Nucleus accumbens (tissue), 56 donors: ENCODE measurements at places on chromosomes 11 and 22.
A peak's percentile ranks its signal among the peaks of the same experiment; 100 is the strongest.

DNA sequence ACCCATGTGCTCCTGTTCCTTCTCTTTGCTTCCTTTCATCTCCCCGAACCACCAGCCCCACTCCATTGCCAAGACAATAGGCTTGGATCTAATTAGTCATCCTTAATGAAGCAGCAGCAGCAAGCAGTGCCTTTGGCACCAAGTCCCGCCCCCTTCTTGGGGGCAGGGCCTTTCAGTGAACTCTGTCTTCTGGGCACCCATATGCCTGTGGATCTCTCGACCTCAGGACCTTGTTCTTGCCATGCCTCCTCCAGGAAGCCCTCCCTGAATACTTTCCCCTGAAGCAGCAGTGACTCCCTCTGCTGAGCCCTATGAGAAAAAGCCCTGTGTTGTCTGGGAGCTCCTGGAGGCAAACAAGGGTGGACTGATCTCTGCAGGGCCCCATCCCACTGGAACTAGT lies 32.1 kb downstream of the ARHGEF17 start:
- DNase-seq = no peak

DNA sequence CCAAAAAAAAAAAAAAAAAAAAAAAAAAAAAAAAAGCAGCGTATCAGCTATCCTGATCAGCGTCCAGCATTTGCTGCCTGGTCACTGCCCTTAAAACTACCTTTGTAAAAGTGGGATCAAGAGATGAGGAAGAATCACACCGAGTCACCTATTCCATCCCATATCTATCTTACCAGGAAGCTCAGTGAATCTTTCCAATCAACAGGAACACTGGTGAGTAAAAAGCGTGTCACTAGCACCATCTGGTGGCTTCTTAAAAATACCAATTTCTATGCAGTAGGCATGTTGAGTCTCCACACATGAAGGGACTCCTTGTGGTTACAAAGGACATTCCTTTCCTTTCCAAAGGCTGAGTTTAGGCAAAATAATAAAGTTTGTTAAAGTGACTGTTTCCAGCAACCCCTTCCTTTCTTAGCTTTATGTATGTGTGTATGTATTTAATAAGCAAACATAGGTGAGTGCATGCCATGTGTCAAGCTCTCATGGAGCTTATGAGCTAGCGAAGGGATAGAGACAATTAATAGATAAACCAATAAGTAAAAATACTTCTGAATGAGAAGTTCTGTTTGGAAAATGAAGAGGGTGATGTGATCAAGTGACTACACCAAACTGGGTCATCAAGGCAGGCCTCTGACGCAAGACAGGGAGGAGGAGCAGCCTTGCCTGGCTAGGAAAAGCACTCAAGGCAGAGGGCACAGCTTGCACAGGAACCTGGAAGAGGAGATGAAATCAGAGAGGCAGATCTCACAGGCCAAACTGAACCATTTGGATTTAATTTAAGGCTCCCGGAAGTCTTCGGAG lies 13.9 kb upstream of the TP53AIP1 start:
- DNase-seq = peak; percentile 8

- DNase-seq = no peak
Measured at GRCh38 chr11:95262994-95263765, 32.2 kb upstream of the SESN3 start.

GRCh38 chr11:25225078-25225477 lies 728.2 kb downstream of the LUZP2 start:
- DNase-seq = no peak

DNA sequence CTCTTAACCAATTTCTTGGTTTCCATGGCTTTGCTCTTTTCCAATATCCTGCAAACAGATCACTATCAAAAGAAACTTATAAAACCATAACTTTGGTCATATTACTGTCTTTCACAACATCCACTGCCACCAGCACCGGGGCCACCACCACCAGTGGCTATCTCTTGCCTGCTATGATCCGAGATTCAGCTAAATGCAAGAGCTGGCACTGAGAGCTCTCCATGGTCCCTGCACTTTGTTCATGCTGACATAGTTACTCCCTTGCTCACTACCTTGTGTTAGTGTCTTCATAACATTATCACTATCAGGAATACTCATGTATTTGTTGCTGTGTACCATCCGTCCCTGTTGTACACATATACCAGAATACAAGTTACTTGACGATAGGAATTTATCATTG lies 299.0 kb downstream of the ETS1 start:
- no peak for DNase-seq

GRCh38 chr11:11022125-11022730 lies 164.4 kb upstream of the ZBED5 start:
- DNase-seq = no peak
